ENCODE measurements at places on chromosomes 7 and 10.

DNA sequence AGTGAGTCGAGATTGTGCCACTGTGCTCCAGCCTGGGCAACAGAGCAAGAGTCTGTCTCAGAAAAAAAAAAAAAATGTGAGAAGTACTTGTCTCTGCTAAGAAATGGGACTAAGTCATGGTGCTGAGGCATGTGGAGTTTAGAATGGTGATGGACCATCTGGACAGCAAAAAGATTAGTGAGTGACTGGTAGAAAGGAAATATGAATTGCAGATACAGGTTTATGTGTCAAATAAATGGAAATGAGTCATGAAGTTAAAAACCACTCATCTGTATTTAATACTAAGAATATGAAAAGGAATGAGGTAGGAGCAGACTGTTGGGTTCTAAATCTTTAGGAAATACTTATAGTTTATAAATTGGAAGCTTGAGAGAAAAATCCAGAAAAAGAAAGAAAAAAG, 625.7 kb upstream of the ANKRD30A start:
- DNase-seq: no peak

DNA sequence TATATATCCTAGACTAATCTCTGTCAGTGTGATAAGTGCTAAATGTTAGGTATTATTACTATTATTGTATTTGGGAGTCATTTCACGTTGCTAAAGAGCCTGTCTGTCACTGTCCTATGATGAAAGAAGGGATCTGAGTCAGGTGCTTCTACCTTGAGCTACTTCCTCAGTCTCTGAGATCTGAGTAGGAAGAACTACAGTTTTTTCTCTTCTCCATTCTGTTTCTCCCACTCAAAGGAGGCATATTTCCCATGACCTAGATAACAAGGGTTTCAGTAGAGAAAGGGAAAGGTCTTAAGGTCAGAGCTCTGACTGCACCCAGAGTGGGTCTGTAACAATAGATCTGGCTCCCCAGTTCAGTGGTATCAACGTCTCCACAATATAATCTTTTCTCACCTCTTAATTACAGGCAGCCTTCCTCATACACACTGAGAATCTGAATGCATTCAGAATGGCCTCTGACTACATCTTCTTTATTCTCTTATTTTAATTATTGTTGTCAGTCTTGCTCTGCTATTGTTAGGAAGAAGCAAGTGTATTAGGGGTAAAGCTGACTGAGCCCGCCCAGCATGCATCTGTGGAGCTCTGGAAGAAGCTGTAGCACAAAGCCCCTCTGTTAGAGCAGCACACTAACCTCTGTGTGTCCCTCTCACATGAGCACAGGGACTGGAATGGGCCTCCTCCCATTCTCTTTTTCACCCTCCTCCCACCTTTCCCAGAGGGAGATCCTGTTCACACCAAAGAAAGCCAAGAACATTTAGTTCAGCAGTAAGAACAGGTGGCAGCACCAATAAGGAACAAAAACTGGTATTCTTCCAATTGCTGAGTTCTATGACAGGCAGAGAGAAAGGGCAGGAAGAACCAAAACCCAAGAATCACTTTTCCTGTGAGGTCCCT, 38.1 kb downstream of the USP54 start:
- DNase-seq: no peak

- no peak for DNase-seq
Measured at GRCh38 chr7:87712571-87712970, 84.4 kb downstream of the RUNDC3B start.

DNA sequence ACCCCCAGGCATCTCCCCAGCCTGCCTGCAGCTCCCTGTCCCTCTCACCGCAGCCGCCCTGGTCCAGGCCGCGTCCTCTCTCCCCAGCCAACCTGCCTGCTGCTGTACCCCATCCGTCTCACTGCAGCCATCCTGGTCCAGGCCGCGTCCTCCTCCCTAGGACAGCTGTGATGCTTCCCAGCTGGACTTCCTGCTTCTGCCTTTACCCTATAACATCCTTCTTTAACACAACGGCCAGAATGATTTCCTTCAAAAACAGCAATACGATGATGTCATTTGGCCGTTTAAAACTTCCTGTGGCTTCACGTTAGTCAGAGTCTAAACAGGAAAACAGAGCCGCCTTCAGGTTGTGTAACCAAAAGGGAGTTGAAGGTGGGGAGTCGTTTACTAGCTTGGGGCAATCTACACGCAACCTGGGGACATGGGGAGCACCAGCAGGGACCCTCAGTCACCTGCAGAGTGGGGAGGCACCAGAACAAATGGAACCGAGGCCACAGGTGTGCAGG, 32.2 kb upstream of the ZFAND2A start:
- DNase-seq: no peak

DNA sequence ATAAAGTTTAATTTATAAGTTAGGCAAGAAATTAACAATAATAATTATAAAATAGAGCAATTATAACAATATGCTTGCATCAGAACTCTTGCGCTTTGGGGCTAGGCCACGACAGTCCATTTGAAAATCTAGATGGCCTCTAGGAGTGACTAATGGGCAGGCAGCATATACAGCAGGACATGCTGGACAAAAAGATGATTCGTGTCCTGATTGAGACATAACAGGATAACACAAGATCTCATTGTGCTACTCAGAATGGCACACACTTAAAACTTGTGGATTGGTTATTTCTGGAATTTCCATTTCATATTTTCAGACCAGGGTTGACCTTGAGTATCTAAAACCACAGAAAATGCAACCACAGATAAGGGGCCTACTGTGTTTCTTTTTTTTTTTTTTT, 27.5 kb downstream of the CTNNA3 start:
- no peak for DNase-seq

GRCh38 chr10:100338434-100339036, 8.5 kb upstream of the SCD start:
- no peak for DNase-seq

DNA sequence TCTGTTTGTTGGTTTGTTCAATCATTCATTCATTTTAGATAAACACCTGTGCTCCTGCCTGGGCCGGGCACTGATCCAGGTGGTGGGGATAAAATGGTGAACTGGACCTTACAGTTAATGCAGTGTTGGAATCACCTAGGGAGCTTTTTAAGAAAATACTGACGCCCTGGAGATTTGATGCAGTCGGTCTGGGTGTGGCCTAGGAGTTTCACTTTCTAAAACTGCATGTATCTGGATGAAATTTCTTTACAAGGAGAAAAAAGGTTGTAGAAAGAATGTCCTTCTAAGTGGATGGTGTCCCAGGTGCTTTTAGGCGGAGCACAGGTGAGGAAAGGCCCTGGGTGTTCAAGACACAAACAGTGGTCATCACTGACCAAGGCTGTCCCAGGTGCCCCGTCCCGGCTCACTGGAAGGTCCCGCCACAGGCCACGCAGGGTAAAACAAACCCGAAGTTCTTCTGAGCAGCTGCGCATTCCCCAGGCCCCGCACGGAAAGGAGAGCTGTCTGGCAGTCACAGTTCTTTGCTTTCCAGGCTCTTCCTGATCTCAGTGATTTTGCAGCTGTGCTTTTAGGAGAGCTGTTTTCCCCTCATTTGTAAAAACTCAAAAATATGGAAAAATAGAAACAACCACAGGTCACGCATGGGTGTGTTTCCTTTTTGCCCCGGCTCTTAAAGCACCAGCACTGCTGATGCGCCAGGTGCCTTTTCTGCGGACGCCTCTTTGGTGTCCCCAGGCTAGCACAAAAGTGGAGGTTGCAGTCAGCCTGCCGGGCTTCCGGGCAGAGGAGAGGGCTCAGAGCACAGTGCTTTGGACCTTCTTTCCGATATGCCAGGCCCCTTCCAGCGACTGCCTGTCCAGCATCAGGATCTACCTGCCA, 161.9 kb downstream of the GRK5 start:
- no peak for DNase-seq

DNA sequence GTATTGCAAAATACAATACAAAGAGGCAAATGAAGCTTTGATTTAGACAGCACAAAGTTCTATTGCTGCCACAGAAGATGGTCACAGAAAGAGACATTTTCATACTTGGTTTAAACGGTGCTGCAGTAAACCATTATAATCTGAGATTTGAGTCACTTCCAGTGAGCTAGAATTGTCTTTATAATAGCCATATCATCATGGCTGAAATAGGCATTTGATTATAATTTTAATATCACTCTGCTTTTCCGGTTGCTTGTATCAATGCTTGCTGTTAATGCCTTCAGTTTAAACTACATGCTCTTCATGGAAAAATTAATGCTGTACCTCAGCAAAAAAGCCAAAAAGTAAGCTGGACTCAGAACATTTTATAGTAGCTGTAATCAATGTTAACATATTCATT, 48.5 kb downstream of the CPEB3 start:
- DNase-seq: no peak

DNA sequence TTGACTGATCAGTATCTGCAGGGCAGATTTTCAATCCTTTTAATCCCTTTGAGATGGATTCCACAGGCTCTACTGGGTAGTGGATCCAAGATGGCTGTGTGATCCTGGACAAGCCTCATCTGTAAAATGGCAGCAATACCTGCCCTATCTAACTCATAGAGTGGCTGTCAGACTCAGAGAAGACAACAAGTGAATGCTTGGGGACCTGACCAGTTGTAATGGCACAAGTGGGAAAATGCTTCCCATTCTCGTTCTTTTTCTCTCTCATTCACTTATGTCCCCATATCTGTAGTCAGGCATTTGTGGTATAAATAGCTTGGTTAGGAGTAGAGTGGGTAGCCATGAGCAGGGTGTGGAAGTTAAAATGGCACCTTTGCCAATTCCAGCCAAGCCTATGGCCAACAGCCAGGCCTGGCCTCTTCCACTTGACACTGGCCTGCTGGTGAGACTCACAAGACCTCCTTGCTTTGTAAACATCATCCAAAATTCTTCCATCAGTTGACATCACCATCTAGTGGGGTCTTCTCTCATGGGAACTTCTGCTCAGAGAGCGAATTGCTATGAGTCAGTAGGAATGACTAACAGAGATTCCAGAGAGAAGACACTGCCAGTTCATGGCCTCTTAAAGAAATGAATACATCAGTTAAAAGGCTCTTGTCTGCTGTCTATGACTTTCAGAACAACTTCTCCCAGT, 150.1 kb downstream of the PLPP4 start:
- no peak for DNase-seq

All from cerebellar nuclear complex (tissue), 1 donor.